ENCODE measurements at places on chromosomes 16 and 17.
A peak's percentile ranks its signal among the peaks of the same experiment; 100 is the strongest.

DNA sequence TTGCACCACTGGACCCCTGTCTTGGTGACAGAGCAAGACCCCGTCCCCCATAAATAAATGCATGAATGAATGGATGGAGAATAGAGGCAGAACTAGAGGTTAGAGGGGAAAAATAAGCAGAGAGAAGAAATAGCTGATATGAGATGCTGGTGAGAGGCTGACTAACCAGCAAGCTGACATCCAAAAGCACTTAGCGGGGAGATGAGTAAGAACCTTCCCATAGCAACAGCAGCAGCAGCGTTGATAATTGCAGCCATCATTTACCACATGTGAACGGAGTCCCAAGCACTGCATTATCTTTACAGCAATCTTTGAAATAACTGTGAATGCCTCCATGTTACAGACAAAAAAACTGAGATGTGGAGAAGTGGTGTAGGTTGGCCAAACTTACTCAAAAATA, 777.3 kb upstream of the EEF2KMT start:
- peak; percentile 30 for DNase-seq

DNA sequence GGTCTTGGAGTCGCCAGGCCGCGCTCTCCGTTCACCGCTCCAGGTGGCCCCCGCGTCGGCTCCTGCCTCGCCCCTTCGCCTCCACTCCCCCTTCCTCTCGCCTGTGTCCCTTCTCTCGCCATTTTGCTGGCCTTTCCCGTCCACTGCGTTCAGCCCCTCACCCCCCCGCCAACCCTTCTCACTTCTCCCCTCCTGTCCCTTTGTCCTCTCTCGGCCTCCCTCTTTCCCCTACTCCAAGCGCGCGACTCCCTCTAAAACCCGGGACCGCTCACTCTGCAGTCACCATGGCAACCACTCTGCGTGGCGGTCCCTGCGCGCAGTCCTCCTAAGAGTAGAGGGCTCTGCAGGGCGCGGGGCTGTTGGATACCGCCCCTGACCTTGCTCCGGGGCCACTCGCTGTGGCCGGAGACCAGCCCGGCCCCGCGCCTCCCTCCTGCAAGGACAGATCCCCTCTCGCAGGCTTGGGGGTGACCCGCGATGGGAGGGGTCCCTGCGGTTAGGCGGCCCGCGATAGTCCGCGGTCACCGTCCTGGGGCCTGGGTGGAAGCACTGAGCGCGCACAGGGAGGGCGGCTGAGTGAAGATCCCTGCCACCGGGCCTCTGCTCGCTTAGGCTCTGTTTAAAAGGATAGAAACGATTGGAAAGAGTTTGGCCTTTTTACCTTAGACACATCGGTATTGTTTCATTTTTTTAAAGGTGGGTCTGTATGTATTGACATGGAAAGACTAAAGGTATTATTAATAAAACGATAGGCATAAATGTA, 454 bp downstream of the CCDC40 start:
- DNase-seq: peak; percentile 21

DNA sequence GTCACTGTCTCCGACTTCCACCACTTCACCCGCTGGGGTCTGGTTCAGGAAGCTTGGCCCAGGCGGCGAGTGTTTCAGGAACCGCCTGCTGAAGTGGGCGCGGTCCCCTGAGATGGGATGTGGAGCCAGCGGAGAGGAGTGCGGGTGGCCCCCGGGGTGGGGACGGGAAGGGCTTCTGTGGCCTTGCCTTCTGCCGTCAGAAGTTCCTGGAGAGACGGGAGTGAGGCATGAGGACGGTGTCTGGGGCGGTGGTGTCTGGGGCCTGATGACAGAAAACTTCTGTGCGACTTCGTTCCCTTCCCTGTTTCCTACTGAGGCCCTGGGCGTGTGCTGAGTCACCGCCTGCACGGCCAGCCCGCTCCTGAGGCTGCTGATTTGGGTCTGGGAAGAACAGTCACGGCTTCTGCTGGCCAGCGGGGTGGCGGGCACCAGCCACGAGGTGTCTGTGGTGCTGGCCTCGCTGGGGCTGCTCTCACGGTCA, 12.3 kb upstream of the NLRC3 start:
- DNase-seq: no peak

DNA sequence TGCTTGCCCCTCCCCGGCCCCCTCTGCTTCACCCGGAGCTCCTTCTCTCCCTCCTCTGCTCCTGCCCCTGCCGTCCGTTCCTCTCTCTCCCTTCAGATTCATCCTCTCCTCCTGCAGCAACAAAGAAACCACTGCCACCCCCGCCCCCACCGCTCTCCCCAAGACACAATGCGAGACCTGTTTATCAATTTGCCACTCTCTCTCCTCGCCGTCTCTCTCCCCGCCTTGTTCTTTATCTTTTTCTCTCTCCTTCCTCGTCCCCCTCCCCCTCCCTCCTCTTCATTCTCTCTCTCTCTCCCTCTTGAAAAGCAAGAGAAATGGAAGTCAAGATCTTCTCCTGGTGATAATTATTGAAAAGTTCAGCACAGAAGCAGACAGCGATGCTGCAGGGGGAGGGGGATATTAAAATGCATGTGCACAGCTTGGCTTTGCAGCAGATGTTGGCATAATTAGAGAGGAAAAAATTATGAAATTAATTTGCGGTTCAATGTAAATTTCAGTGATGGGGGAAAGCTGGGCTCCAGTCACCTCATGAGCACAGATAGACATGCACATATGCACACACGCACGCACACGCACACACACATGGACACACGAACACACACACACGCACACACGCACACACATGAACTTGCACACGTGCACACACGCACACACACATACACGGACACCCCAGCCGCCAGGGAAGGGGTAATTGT, 58.1 kb upstream of the CBFA2T3 start:
- DNase-seq: no peak

DNA sequence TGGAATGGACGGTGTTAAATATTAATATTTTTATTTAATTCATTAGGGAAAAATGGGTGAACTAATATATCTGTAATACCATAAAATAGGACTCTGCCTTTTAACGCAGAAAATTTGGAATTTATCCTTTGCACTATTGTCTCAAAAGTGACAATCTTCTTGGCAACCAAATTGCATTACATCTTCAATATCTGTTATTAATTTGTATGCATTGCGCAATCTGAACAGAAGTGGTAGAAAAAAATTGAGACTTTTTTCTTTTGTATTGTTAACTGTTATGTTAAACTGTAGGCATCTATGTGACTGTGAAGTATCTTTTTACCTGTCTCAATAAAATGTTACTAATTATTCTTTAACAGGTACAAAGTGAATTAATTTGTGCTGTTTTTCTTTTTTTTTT, 55.6 kb downstream of the PPM1E start:
- DNase-seq: no peak

GRCh38 chr17:6753006-6753445, 2.8 kb upstream of the XAF1 start:
- DNase-seq: no peak

DNA sequence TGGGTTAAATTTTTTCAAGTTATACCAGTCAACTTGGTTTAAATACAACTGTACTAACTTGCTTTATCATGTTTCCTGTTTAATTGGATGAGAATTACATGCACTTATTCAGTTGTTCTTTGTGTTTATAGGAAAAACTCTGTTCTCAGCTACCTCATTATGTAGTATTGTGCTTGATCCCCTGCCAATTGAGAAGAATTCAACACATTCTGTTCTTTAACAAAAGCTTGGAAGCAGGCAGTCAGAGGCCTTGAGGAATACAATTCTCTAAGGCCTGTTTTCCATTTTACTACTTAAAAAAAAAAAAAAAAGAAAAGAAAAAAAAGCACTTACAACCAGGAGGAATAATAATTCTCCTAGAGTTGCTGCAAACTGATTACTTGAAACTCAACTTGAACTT, 60.6 kb upstream of the CMIP start:
- DNase-seq: no peak

All from DMS153 (cell line).